ENCODE measurements at places on chromosomes 11 and 22. TPM values are rescaled to one million over a fixed set of nuclear protein-coding genes. Genes with fewer than 3 reads are reported as not detected.

DNA sequence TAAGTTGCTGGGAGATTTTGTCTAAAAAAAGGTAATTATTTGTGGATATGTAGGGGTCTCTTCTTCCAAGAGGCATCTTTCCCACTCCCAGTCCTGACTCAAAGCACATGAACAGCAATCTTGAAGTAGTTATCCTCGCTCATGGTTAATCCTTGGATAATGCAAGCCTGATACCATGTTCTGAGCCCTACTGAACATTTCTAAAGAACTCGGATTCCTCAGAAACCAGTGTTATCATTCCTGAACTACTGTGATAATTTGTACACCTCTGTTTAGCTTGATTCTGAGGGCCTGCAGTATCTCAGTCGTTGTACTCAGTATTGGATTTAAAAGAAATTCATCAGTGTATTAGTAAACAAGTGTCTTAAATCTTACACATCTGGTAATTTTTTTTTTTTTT, 22.3 kb upstream of the RCE1 start:
- no peak overlapping the region for H3K27ac ChIP-seq
- H3K4me3 ChIP-seq = no peak overlapping the region
- H3K36me3 ChIP-seq = no peaks in the 10 kb centered on the region
- DNase-seq = no peak
- H3K4me1 ChIP-seq = no peaks in the 10 kb centered on the region

PYGM gene
- total RNA-seq = 1.9 TPM

MYO7A gene
- 0.30 TPM for total RNA-seq

GRCh38 chr22:32080904-32081303, 37.8 kb downstream of the SLC5A1 start:
- peaks cover 28% of the 10 kb centered on the region for H3K27me3 ChIP-seq
- H3K36me3 ChIP-seq = no peaks in the 10 kb centered on the region
- H3K4me3 ChIP-seq = no peak overlapping the region
- no peaks in the 10 kb centered on the region for H3K4me1 ChIP-seq
- no peak overlapping the region for H3K27ac ChIP-seq

DNA sequence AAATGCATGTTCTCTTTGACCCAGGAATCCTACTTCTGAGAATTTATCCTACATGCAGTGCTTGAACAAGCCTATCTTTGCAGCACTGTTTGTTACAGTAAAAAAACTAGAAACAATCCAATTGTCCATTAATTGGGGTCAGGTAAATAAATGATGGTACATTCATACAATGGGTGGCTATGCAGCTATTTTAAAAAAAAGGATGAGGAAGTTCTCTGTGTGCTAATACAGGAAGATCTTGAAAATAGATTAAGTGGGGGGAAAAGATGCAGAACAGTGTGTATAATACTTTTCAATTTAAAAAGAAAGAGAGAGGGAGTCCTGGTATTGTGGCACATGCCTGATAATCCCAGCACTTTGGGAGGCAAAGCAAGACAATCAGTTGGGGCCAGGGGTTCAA, 9.5 kb upstream of the CREB3L1 start:
- H3K4me1 ChIP-seq = peaks cover 4% of the 10 kb centered on the region
- no peak for DNase-seq
- H3K36me3 ChIP-seq = no peaks in the 10 kb centered on the region
- no peak overlapping the region for H3K27ac ChIP-seq

CHEK1 gene
- 110 TPM for total RNA-seq

CRYBB1 gene
- not detected for total RNA-seq

RHOD gene
- 0.30 TPM for total RNA-seq

- no peak overlapping the region for H3K27ac ChIP-seq
- DNase-seq = no peak
- no peak overlapping the region for H3K4me3 ChIP-seq
- H3K4me1 ChIP-seq = peaks cover 3% of the 10 kb centered on the region
- peaks cover 11% of the 10 kb centered on the region for H3K27me3 ChIP-seq
These were observed 28.1 kb upstream of the TH start for GRCh38 chr11:2199466-2200341.

Data from activated T-helper 2 cell treated with anti-CD3 and anti-CD28 coated beads, Interferon-gamma antibody, Interleukin-2, Interleukin-4, amounts not matched to agents 10 μg/mL and 5 μg/mL and 100 μg/mL, durations not matched to agents 14 hours and 24 hours and 36 hours (primary cell).